ENCODE measurements at places on chromosomes 7 and 10. TPM values are rescaled to one million over a fixed set of nuclear protein-coding genes. Genes with fewer than 3 reads are reported as not detected.

DNA sequence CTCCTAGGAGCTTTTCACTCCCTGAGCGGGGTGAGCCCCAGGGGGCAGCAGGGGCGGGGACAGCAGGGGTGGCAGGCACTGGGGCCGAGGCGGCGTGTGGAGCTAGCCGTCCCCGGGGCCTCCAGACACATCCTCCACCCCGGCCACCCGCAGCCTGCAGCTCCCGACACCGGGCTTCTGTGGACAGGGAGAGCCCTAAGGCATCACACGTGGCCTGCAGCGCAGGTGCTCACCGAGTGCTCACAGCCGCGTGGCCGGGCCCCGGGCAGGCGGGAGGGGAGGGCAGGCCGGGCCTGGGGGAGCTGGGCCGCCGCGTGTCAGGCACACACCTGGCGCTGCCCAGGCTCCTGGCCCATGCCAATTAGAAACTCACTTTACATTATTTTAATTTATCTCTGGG, 51.4 kb downstream of the MICALL2 start:
- no peak overlapping the region for H3K4me3 ChIP-seq
- peaks cover 31% of the 10 kb centered on the region for H3K27me3 ChIP-seq
- no peaks in the 10 kb centered on the region for H3K36me3 ChIP-seq
- H3K4me1 ChIP-seq, result no peaks in the 10 kb centered on the region
- no peak for DNase-seq

GRCh38 chr7:1665549-1666316, 4.3 kb upstream of the ELFN1 start:
- no peak overlapping the region for H3K27ac ChIP-seq
- DNase-seq, result peak; percentile 73
- peaks cover 80% of the 10 kb centered on the region for H3K27me3 ChIP-seq
- H3K4me1 ChIP-seq, result no peaks in the 10 kb centered on the region

GRCh38 chr10:2891073-2891769, 176.1 kb upstream of the PFKP start:
- no peak for DNase-seq
- H3K27me3 ChIP-seq, result no peaks in the 10 kb centered on the region
- H3K27ac ChIP-seq, result no peak overlapping the region

- H3K36me3 ChIP-seq, result no peaks in the 10 kb centered on the region
- H3K4me1 ChIP-seq, result no peaks in the 10 kb centered on the region
- no peak for DNase-seq
Observed at GRCh38 chr10:761376-761775, 71.9 kb upstream of the DIP2C start.

GRCh38 chr10:4677296-4678021, 148.5 kb upstream of the AKR1E2 start:
- H3K4me1 ChIP-seq, result no peaks in the 10 kb centered on the region
- no peaks in the 10 kb centered on the region for H3K36me3 ChIP-seq
- H3K27me3 ChIP-seq, result no peaks in the 10 kb centered on the region
- H3K27ac ChIP-seq, result no peak overlapping the region

GRCh38 chr7:98034081-98035035, 44.4 kb upstream of the OCM2 start:
- H3K4me3 ChIP-seq, result no peak overlapping the region
- H3K27me3 ChIP-seq, result no peaks in the 10 kb centered on the region
- DNase-seq, result peak; percentile 91
- no peak overlapping the region for H3K27ac ChIP-seq

DNA sequence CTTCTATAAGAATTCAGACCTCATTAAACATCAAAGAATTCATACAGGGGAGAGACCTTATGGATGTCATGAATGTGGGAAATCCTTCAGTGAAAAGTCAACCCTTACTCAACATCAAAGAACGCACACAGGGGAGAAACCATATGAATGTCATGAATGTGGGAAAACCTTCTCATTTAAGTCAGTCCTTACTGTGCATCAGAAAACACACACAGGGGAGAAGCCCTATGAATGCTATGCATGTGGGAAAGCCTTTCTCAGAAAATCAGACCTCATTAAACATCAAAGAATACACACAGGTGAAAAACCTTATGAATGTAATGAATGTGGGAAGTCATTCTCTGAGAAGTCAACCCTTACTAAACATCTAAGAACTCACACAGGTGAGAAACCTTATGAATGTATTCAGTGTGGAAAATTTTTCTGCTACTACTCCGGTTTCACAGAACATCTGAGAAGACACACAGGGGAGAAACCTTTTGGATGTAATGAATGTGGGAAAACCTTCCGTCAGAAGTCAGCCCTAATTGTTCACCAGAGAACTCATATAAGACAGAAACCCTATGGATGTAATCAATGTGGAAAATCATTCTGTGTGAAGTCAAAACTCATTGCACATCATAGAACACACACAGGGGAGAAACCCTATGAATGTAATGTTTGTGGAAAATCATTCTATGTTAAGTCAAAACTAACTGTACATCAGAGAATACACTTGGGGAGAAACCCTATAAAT, 24.1 kb downstream of the ZNF37A start:
- H3K27ac ChIP-seq, result no peak overlapping the region
- H3K4me3 ChIP-seq, result peak overlapping the region; percentile 63
- H3K36me3 ChIP-seq, result peaks cover 40% of the 10 kb centered on the region
- H3K27me3 ChIP-seq, result no peaks in the 10 kb centered on the region

- H3K4me1 ChIP-seq, result peaks cover 19% of the 10 kb centered on the region
- H3K4me3 ChIP-seq, result peak overlapping the region; percentile 79
- peaks cover 15% of the 10 kb centered on the region for H3K27me3 ChIP-seq
- no peak overlapping the region for H3K27ac ChIP-seq
Observed at GRCh38 chr10:120949609-120950031, 98.5 kb downstream of the WDR11 start.

DNA sequence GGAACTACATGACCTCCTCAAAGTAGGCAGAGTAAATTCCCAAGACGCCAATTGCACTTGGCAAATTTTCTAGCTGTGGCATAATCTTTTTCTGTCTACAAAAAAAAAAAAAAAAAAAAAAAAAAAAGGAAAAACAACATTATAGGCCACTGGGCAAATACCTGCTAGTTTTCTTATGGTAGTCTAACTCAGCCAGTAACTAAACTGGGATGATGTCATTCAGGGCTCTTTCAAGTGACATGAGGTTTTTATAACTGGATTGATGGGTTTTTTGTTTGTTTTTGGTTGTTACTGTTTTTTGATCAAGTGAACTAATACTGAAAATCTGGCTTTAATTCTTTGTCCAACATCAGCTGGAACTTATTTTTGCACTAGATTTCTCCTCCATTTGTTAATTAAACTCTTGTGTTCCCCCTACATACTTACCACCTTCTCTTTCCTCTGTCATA, 7.4 kb upstream of the VIM start:
- H3K27me3 ChIP-seq, result peaks cover 1% of the 10 kb centered on the region
- H3K4me3 ChIP-seq, result no peak overlapping the region
- no peak for DNase-seq
- peak overlapping the region; percentile 41 for H3K27ac ChIP-seq

GRCh38 chr10:56823849-56824248, 462.8 kb upstream of the ZWINT start:
- H3K4me1 ChIP-seq, result no peaks in the 10 kb centered on the region
- H3K27me3 ChIP-seq, result no peaks in the 10 kb centered on the region
- no peak overlapping the region for H3K4me3 ChIP-seq
- H3K27ac ChIP-seq, result no peak overlapping the region

- DNase-seq, result no peak
- H3K27ac ChIP-seq, result no peak overlapping the region
- H3K27me3 ChIP-seq, result no peaks in the 10 kb centered on the region
- H3K4me3 ChIP-seq, result no peak overlapping the region
- H3K4me1 ChIP-seq, result peaks cover 7% of the 10 kb centered on the region
Observed at GRCh38 chr7:37320848-37321468, 127.7 kb downstream of the ELMO1 start.

GRCh38 chr10:118209215-118209614, 132.9 kb downstream of the FAM204A start:
- H3K27me3 ChIP-seq, result no peaks in the 10 kb centered on the region
- no peaks in the 10 kb centered on the region for H3K36me3 ChIP-seq
- peak overlapping the region; percentile 28 for H3K27ac ChIP-seq
- H3K4me3 ChIP-seq, result no peak overlapping the region
- H3K4me1 ChIP-seq, result peaks cover 2% of the 10 kb centered on the region

GRCh38 chr10:102227050-102227449, 951 bp downstream of the ELOVL3 start:
- H3K4me1 ChIP-seq, result no peaks in the 10 kb centered on the region
- H3K36me3 ChIP-seq, result no peaks in the 10 kb centered on the region
- H3K27ac ChIP-seq, result no peak overlapping the region

- no peak within 1 kb of the TSS for H3K27ac ChIP-seq
- DNase-seq, result peak; percentile 32
- H3K36me3 ChIP-seq, result no peaks in the 10 kb centered on the region
- H3K4me1 ChIP-seq, result no peaks in the 10 kb centered on the region
- no peaks in the 10 kb centered on the region for H3K27me3 ChIP-seq
Observed at GRCh38 chr10:112373912-112374338, at the start of gene ACSL5. Gene ACSL5 (plus strand): TSS chr10:112374116. CDS start chr10:112394947, 20,831 bp downstream.

Gene PDK4
- total RNA-seq, result 0.73 TPM

Gene SLC39A12
- total RNA-seq, result not detected

Gene ENTPD1
- total RNA-seq, result 2.7 TPM

Gene ZNF736
- total RNA-seq, result not detected

Gene TMEM178B
- total RNA-seq, result 4.1 TPM
